Ammon's horn (tissue), 1 donor: ENCODE measurements at places on chromosomes 12 and 14.

- peak; percentile 30 for DNase-seq
These were observed 222.3 kb upstream of the NAV3 start for GRCh38 chr12:77608271-77608824.

DNA sequence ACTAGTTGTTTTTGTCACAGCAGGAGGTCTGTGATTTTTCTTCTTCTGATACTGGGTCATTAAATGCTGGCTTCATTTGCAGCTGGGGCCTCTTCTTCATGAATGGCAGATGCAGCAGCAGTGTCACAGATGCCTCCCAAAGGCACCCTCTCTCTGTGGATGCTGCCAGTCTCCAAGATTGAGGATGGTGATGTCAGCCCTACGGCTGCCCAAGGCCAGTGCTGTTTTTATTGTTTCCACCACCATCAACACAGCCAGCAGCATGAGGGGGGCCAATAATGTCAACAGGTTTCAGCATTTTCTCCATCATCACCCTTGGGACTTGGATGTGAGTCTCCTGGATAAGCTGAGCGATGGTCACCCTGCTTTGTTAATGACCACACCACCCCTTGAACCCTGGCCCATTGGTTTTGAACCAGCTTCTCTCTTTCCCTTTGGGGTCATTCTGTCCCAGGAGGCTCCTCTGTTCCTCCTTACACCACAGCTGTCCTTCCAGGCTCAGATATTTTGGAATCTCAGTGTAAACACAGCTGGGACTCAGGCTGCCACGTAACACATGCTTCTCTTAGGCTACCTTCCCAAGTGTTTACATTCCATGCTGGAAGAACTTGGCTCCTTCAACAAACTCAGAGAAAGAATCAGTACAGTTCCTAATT lies 151.7 kb upstream of the DDHD1 start:
- DNase-seq: peak; percentile 61

- no peak for DNase-seq
These were observed 269.9 kb upstream of the PLEKHG7 start for GRCh38 chr12:92432724-92433441.

DNA sequence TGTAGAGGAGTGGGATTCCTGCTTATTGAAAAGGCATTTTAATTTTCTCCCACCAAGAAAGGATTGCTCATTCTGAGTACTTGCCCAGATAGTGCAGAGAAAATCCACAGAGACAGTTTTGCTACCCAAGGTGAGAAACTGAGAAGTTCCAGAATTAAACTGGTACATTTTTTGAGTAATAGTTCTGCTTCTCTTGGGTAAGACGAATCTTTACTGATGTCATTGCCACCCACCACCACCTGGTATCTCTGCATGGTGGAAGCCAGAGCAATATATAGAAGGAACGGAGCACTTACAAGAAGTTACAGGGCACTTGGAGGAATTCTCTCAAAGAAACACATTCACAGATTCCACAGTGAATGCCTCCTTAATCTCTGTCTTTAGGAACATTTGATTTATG lies 20.7 kb upstream of the FRMD6 start:
- no peak for DNase-seq

GRCh38 chr12:127270193-127270592 lies 996.8 kb upstream of the TMEM132C start:
- no peak for DNase-seq

- DNase-seq: no peak
These were observed 168.7 kb downstream of the CFAP54 start for GRCh38 chr12:96658075-96658474.
